Renal cortical epithelial cell (primary cell): ENCODE measurements at places on chromosomes 5 and 9.

GRCh38 chr9:70784456-70784855 is 337.0 kb downstream of the TRPM3 start:
- no peak for DNase-seq

DNA sequence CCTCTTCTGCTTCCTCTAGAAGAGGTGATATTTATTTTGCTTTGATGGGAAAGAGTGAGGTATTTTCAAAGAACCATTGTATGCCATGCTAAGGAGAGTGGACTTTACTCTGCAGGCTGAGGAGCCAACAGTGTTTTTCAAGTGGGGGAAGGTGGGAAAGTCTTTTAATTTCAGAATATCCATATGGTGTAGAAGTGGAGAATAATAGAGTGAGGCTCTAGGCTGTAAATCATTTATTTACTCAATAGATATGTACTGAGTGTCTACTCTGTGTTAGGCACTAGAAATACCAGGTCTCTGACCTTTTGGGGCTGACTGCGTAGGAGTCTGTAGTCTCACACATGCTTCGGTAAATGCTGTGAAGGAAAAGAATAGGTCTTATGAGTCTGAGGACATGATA is 30.7 kb upstream of the TENT2 start:
- DNase-seq = no peak

GRCh38 chr9:2686911-2687310 is 30.4 kb upstream of the KCNV2 start:
- no peak for DNase-seq

GRCh38 chr9:134839455-134840125 is 41.0 kb upstream of the FCN2 start:
- DNase-seq = no peak
